ENCODE measurements at places on chromosomes 12 and 14.
A peak's percentile ranks its signal among the peaks of the same experiment; 100 is the strongest.

DNA sequence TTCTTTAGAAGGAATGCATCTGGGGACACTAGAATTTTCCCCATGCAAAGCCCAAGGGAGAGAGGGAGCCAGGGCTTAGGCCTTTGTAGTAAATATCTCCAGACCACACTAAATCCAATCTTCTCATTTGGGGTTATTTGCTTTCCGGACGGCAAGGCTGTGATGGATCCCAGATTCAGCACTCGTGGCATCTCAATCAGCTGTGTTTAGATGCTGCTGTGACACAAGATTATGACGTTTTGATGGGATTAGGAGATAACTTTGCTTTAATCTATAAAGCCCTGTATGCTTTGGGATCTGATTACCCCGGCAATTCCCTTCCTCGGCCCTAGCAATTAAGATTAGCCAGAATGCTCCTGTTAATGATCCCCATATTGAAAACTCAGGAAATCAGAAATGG lies 686.7 kb upstream of the TBX3 start:
- DNase-seq, result no peak

DNA sequence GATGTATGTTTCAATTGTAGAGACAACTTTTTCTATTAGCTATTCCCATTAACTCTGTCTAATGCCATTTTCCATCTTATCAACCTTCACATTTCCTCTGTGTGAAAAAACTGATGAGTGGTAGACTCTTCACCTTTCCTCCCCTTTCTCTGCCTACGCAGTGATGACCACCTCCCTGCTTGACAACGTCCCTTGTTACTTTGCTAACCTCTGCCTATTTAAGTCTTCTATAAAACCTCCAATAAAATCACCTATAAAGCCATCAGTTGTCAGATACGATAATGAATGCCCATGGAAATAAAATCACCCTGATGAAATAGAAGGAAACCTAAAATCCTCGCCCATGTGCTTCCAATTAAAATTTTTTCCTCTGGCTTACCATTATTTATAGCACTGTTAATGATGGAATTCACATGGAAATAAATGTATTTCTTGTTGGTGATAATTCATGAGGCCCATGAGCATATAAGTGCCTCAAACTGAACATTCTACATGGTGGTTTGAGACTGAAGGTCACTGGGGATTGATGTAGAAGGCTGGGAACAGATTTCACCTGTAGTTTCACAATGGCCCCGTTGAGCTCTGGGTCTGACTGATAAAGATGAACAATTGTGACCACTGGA lies 1454.0 kb upstream of the SEL1L start:
- no peak for DNase-seq

DNA sequence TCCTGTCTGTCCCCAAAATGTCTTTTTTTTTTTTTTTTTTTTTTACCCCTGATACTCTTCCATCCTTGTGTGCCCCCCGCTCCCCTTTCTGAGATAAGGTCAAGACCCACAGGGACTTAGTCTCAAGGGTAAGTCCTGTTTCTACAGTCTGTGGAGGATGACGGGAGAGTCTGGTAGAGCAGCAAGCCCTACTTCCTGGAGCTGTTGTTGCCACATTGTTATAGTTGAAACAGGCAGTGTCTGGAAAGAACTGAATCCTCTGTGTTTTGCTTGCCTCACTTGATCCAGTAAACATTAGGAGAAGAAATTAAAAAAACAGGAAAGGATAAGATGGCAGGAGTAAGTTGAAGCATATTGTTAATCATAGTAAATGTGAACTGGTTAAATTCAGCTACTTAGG lies 45.5 kb downstream of the ZNF664 start:
- DNase-seq, result no peak

- DNase-seq, result no peak
Observed at GRCh38 chr12:26077915-26078702, 46.7 kb downstream of the BHLHE41 start.

GRCh38 chr12:48601013-48601756 lies 31.3 kb upstream of the LALBA start:
- DNase-seq, result no peak

DNA sequence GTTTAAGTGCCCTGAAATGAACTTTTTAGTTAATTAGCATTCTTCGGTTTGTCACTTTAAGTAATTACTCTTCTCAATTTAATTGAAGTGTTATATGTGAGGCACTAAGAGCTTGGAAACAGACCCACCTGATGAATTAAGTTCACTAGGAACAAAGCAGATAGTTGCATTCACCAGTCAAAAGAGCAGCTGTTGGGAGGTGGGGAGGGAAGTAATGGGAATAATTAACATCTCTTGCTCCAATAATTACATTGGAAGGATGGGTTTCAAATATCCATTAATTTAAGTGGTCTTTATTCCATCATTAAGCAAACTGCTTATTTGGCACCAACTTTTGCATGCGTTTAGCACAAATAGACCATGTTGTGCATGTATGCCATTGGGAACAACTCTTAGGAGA lies 667.2 kb downstream of the GALC start:
- DNase-seq, result no peak

- DNase-seq, result no peak
Observed at GRCh38 chr14:41606282-41606531, 469 bp upstream of the LRFN5 start.

GRCh38 chr14:69316449-69317101 lies 56.6 kb downstream of the GALNT16 start:
- no peak for DNase-seq

GRCh38 chr12:66555113-66555512 lies 123.8 kb downstream of the GRIP1 start:
- no peak for DNase-seq

GRCh38 chr14:104510794-104511611 lies 68.6 kb upstream of the C14orf180 start:
- DNase-seq, result no peak

DNA sequence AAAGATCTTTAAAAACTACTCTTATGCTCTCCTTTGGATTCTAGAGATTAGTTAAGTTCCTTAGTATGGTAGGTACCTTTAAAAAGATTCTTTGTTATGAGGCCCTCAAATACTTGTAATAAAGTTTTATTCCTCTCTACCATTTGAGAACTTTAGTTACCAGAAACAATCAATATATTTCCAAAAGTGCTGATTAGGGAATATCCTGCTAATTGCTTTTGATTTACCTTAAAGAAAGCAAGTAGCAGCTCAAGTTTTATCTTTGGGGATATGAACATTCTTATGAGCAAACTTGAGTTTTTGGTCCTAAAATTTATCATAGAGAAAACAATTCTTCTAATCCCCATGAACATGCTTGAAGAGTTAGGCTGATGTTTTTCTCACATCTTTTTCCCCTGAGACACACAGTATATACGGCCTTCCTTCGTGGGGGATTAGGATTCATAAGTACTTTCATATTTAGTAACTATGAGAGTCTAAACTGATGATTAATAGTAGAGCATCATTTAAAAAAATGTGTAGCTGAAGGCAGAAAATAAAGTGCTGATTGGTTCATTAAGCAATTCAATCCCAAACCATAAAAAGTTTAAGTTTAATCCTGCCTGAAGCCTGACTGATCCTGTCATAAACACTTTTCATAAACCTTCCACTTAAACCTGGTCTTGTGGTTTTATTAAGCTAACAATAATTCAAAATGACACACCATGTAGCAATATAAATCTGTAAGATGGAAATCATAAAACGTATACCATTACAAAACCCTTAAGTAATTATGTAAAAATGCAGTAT lies 380.5 kb upstream of the FBXO33 start:
- no peak for DNase-seq

DNA sequence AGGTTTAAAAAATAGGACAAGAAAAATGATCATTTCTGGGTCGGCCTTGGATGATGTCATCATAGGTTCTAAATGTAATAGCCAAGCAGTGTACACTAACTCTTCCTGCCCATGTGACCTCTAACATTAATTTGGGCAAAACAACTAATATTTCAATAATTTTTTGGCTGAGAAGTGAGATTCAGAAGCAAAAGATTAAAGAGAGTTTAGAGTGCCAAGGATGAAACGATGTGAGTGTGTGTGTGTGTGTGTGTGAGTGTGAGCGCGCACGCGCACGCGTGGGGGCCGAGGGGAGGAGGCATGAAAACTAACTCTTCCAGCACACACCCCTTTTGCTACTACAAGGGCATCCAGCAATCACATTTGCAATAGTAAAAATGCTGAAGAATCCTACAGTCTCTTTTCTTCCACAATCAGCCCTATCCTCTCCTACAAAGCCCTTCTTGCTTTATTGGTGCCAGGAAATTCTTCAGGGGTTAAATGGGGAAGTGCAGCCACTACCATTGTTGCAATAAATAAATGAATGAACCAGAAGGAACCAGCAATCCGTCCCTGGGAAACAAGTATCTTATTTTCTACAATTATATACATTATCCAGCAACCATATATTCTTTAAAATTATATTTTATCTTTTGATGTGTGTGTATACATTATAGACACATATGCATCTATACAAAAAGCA lies 52.9 kb downstream of the PEBP1 start:
- no peak for DNase-seq

DNA sequence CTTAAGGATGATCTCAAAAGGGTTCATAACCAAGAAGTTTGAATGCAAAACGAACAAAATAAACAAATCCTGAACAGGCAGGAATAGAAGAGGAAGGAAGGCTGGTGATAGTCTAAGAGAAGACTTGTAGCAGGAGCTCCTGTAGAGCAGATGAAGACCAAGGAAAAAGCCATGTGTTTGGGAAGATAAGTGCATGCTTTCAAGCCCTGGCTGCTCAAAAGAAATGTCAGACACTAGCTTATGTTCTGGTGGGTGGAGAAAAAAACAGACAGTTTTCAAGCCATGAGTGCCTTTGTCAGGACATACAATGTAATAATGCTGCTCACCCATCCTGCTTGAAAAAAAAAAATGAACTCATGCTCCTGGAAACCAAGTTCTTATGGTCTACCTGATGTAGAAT lies 27.4 kb downstream of the TAOK3 start:
- no peak for DNase-seq

- DNase-seq, result no peak
Observed at GRCh38 chr12:116673681-116674111, 64.2 kb downstream of the SPRING1 start.

GRCh38 chr12:30959110-30959710 lies 32.7 kb downstream of the TSPAN11 start:
- DNase-seq, result no peak

- no peak for DNase-seq
Observed at GRCh38 chr12:76983420-76983819, 81.9 kb downstream of the E2F7 start.

DNA sequence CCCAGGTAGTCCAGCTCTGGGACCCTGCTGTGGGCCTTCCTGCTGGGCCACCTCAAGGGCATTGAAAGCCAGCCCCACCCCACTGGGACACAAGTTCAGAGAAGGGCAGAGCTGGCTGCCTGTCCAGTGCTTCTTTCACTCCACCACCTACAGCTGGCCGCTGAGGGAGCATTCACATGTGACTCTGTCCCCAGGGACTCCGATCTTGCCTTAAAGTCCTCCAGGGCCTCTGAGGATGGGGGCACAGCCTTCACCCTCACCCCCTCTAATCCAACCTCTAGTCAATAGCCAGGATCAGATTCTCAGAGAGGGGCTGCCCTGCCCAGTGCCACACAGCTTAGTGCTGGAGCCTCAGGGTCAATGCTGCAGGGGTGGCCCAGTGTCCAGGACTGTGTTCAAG lies 5.0 kb upstream of the CYP46A1 start:
- DNase-seq, result no peak

- DNase-seq, result peak; percentile 88
Observed at GRCh38 chr12:54984658-54985376, at the start of gene TESPA1. Gene TESPA1, minus strand, starts transcription at chr12:54984762. Its CDS starts 10,200 bp downstream, at chr12:54974562.

- no peak for DNase-seq
Observed at GRCh38 chr12:132413931-132414588, 75.9 kb upstream of the FBRSL1 start.

DNA sequence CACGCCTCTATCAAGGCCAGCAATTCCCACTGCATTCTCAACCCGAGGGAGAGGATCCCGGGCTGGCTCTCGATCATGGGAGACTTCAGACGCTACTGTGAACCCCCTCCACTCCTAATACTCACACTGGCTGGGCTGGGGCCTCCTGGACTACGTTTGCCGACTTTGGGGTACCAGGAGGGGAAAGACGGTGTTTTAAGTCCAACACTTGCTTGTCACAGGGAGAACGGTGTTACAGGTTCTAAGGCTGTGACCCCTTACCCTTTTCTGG lies 463 bp downstream of the NACA start:
- DNase-seq, result no peak

GRCh38 chr14:103259801-103260628 lies 74.0 kb upstream of the EIF5 start:
- DNase-seq, result no peak

- DNase-seq, result no peak
Observed at GRCh38 chr14:100386121-100386520, 63.0 kb downstream of the SLC25A47 start.

DNA sequence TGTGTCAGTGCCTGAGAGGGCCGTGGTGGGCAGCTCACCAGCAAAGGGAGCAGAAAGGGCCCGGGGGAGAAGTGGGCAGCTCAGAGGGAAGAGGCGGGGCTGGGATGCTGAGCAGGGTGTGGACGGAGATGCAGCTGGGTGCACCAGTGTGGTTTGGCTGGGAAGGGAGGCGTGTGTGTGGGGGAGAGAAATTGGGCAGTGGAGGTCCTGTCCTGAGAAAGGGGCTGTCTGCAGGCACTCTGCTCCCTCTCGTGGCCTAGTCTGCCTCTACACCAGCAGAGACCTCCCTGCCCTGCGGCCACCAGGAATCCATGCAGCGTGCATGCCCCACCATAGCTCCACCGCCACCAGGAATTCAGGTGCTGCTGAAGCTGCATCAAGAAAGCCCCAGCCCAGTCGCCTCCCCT lies 6.4 kb downstream of the TMEM121 start:
- no peak for DNase-seq

DNA sequence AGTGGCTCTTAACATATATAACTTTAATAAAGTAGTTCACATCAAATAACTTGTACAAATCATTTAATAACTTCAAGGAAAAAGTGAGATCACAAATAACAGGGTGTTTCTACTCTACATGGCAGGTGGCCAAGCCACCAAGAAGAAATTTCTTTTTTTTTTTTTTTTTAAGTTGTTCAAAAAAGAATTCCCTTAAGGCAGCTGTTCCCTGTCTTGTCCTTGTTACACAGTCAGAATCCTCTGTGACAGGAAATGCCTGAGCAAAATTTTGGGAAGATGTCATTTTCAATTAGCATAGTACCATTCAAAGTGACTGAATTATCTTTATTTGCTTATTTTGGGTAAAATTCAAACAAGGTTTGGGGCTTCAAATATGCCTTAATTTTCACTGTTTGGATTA lies 79.4 kb downstream of the LIN7A start:
- DNase-seq, result no peak

- no peak for DNase-seq
Observed at GRCh38 chr12:50287271-50287670, 4.0 kb upstream of the LIMA1 start.

- DNase-seq, result no peak
Observed at GRCh38 chr12:65454115-65454787, 175.8 kb downstream of the MSRB3 start.

- DNase-seq, result no peak
Observed at GRCh38 chr12:615620-616019, 47.6 kb downstream of the NINJ2 start.
